Activated CD4-positive, alpha-beta memory T cell treated with anti-CD3 and anti-CD28 coated beads, Interleukin-2, amount 10 ng/mL, durations not matched to agents 7 days and 5 days (primary cell): ENCODE measurements at places on chromosomes 16 and 17. TPM values are rescaled to one million over a fixed set of nuclear protein-coding genes. Genes with fewer than 3 reads are reported as not detected.

GRCh38 chr17:79799538-79800324 lies 2.9 kb upstream of the CBX8 start:
- peak overlapping the region; percentile 9 for H3K4me3 ChIP-seq
- peaks cover 42% of the 10 kb centered on the region for H3K4me1 ChIP-seq
- H3K27me3 ChIP-seq, result peaks cover 50% of the 10 kb centered on the region

DNA sequence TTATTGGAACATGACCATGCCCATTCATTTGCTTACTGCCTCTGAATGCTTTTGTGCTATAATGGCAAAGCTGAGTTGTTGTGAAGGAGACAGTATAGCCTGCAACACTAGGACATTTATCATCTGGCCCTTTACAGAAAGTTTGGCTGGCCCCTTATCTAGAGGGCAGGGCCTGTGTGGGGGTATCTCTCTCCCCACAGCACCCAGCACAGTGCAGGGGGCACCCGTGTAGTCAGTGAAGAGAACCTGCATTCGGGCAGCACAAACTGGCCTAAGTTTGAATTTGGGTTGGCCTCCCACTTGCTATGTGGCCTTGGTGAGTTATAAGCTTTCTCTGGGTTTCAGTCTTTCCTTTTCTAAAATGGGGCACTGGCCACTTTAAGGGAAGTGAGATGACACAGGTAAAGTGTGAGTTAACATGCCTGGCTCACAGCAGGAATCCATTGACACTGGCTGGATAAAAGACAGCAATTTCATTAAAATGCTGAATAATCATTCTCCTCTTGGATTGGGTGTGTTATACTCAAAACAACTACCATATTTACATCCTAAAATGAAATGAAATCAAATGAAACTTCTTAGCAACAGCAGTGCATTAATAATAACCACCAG lies 12.1 kb downstream of the UBE2O start:
- no peak for DNase-seq
- no peaks in the 10 kb centered on the region for H3K27me3 ChIP-seq

DNA sequence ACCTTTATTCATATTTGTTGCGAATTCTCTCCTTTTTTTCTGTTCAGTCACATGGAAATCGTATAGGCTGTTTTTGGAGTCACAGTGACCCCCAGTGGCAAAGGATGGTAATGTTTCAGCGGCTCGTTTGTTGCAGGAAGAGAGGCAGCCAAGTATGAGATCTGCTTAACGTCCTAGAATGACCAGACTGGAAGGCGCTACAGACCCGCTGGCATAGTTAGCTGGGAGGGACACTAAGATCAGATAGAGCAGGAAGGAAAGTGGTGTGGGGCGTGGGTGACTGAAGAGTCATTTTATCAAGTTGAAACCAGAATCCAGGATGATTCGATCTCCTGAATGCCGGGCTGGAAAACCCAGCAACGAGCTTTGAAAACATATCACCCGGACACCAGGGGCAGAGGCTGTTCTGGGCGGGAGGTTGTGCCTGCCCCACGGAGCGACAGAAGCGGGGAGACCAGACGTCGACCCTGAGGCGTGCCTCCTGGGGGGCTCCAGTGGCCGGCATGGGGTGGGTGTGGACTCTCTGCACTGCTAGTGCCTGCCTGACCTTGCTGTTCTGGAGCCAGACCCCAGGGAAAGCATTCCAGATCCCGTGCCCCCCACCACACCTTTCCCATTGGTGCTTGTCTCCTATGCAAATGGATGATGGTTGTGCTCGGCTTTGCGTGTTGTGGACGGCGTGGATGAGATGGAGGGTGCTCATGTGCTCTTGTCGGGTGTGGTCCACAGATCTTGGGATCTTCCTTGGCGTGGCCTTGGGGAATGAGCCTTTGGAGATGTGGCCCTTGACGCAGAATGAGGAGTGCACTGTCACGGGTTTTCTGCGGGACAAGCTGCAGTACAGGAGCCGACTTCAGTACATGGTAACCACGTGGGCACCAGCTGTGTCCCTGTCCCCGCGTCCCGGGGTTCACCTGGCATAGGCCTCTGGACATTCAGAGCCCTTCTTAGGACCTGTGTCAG lies 7.7 kb downstream of the IL34 start:
- H3K4me1 ChIP-seq, result peaks cover 5% of the 10 kb centered on the region
- no peak overlapping the region for H3K27ac ChIP-seq
- peak; percentile 86 for DNase-seq

DNA sequence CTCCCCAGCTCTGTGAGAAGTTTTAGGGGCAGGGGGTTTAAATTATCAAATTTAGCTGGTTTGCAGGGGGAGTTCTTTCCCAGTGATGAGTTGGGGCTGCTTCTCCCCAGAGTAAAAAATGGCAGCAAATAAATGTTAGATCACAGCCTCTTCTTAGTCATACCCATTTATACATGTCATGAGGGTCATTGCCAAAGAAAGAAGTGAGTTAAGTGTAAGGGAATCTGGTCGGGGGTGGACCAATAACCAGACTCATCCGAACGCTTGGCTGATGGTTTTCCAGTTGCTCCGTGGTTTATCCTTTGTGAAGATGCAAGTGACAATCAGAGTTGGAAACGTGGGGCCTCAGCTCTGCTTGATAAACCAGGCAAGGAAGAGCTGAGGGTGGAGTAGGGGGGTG lies 87.1 kb downstream of the PLXDC1 start:
- DNase-seq, result no peak
- no peak overlapping the region for H3K27ac ChIP-seq
- H3K36me3 ChIP-seq, result no peaks in the 10 kb centered on the region
- no peak overlapping the region for H3K4me3 ChIP-seq

DNA sequence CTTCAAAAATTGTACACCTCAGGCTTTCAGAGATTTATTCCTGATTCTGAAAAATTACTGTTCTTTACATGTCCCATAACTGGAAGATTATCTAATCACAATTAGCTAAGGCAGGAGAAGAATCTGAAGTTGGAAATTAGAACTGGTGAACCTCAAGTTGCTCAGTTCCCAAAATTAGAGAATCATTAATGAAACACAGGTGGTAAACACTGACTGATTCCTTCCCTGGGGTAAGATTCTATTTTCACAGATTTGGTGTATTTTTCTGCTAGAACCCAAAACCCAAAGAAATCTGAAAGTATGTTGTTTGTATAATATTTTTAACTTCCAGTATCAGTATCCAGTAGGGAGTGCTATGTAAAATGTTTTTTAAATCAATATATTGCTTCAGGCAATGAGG lies 25.7 kb downstream of the PHKB start:
- H3K36me3 ChIP-seq, result peaks cover 25% of the 10 kb centered on the region
- no peaks in the 10 kb centered on the region for H3K27me3 ChIP-seq
- H3K4me1 ChIP-seq, result no peaks in the 10 kb centered on the region
- DNase-seq, result no peak

GRCh38 chr16:15571557-15571956 lies 71.4 kb downstream of the MARF1 start:
- H3K4me1 ChIP-seq, result peaks cover 1% of the 10 kb centered on the region
- peaks cover 4% of the 10 kb centered on the region for H3K36me3 ChIP-seq
- H3K27ac ChIP-seq, result no peak overlapping the region

DNA sequence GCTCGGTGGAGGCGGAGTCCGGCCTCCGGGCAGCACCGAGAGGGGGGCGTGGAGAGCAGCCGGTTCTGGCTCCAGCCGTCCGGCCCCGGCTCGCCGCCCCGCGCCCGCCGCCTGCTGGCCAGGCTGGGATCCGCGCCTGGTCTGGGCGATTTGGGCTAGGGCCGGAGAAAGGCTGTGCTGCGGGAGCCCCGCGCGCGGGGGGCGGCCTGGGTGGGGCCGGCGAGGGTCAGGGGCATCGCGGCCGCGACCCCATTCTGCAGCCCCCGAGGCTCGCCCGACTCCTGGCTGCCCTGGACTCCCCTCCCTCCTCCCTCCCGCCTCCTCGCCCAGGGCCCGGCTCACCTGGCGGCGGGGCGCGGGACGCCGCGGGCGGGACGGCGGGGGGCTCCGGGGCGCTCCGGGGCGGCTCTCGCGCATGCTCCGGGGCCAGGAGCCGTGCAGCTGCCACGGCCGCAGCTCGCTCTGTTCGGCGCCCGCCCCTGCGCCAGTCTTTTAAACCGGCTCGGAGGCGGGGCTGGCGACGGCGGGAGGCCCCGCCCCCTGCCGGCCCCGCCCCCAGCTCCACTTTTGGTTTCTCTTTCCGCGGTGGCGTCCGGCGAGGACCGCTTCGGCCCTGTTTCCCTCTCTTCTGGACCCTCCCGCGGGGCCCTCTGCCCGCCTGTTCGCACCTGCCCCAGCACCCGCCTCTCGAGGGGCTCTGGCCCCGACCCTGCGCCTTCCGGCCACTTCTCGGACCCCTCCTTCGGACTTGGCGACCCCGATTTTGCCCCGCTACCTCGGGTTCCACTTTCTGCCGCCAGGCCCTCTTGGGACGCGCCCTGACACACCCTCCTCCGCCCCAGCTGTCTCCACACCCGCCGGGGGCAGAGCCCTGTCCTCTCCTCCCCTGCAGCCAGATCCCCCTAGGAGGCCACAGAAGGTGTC lies at the start of gene SOCS1:
Gene SOCS1, minus strand, starts transcription at position 468 of the 924 bp plus-strand sequence. CDS start 726 bp downstream, outside the sequence.
- H3K4me1 ChIP-seq, result peaks cover 51% of the 10 kb centered on the region
- peaks cover 12% of the 10 kb centered on the region for H3K27me3 ChIP-seq
- H3K27ac ChIP-seq, result peak within 1 kb of the TSS; percentile 94
- peak; percentile 92 for DNase-seq
- peak within 1 kb of the TSS; percentile 94 for H3K4me3 ChIP-seq

SAMD14 gene
- total RNA-seq, result 0.68 TPM

KRT20 gene
- total RNA-seq, result not detected

ZSCAN10 gene
- total RNA-seq, result 0.15 TPM

RAMP2 gene
- not detected for total RNA-seq

UNC13D gene
- 190 TPM for total RNA-seq

IKZF3 gene
- total RNA-seq, result 37.9 TPM
